Large intestine (tissue), 12 donors: ENCODE measurements at places on chromosomes 12 and 14. TPM values are rescaled to one million over a fixed set of nuclear protein-coding genes. Genes with fewer than 3 reads are reported as not detected.
A peak's percentile ranks its signal among the peaks of the same experiment; 100 is the strongest.

GRCh38 chr12:11761869-11762567 is 112.5 kb downstream of the ETV6 start:
- H3K36me3 ChIP-seq: peaks cover 4% of the 10 kb centered on the region
- peaks cover 49% of the 10 kb centered on the region for H3K4me1 ChIP-seq
- no peak for DNase-seq

GRCh38 chr12:109725321-109726105 is 11.9 kb downstream of the FAM222A start:
- H3K27ac ChIP-seq: no peak overlapping the region
- H3K27me3 ChIP-seq: no peaks in the 10 kb centered on the region
- no peak for DNase-seq
- peaks cover 2% of the 10 kb centered on the region for H3K36me3 ChIP-seq
- H3K4me3 ChIP-seq: no peak overlapping the region

- no peaks in the 10 kb centered on the region for H3K36me3 ChIP-seq
- H3K4me1 ChIP-seq: no peaks in the 10 kb centered on the region
- no peaks in the 10 kb centered on the region for H3K27me3 ChIP-seq
- no peak overlapping the region for H3K4me3 ChIP-seq
- DNase-seq: peak; percentile 19
These were observed 130.0 kb upstream of the NPAS3 start for GRCh38 chr14:32808644-32809043.

DNA sequence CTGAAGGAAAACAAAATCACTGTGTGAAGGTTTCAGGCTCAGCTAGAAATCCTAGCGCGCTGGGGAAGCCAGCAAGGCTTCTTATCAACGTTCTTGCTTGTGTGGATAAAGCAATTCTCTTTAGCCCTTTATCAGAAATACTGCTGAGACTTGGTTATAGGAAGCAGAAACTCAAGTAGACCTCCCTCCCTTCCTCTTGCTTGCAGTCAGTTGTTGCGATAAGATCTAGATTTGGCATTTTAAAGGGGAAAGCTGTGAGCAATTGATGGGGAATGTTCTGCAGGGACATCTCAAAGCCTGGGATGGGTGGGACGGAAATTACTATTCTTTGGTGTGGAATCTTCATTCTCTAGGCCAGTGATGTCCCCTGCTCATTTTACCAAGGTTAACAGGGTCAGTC is 76.4 kb upstream of the ANO4 start:
- H3K36me3 ChIP-seq: no peaks in the 10 kb centered on the region
- peaks cover 71% of the 10 kb centered on the region for H3K27me3 ChIP-seq
- H3K27ac ChIP-seq: no peak overlapping the region
- no peak overlapping the region for H3K4me3 ChIP-seq
- no peaks in the 10 kb centered on the region for H3K4me1 ChIP-seq

GRCh38 chr12:63103494-63104131 is 47.4 kb downstream of the AVPR1A start:
- no peaks in the 10 kb centered on the region for H3K4me1 ChIP-seq
- no peaks in the 10 kb centered on the region for H3K27me3 ChIP-seq
- no peaks in the 10 kb centered on the region for H3K36me3 ChIP-seq
- H3K27ac ChIP-seq: no peak overlapping the region

DNA sequence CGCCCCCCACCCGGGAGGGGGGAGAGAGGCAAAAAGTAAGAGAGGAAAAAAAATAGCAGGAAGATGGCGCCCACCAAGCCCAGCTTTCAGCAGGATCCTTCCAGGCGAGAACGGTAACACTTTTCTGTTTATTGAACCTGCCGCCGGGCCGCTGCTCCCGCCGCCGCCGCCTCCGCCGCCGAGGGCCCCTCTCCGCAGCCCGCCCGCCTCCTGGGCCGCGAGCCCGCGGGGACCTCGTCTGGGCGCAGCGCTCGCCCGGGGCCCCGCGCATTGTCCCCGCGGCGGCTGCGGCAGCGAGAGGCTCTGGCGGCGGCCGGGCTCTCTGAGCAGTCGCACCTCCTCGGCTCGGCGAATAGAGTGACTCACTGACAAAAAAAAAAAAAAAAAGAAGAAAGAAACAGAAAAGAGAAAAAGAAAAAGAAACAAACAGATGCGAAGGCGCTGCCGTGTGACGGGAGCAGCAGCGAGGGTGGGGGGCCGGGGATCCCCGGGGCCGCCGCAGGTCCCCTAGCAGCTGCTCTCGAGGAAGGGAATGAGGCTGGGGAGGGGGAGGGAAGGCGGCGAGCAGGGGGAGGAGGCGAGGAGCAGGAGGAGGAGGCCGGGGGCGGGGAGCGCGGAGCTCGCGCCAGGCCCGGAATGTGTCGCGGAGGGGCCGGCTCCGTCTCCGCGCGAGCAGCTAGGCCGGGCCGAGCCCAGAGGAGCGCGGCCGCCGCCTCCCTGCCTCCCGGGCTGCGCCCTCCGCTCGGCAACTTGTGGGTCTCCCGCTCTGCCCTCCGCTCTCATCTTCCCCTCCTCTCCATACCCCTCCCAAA is 781 bp downstream of the NPAS3 start:
- H3K4me3 ChIP-seq: peak overlapping the region; percentile 53
- no peaks in the 10 kb centered on the region for H3K36me3 ChIP-seq
- peak overlapping the region; percentile 50 for H3K27ac ChIP-seq
- H3K27me3 ChIP-seq: peaks cover 52% of the 10 kb centered on the region

Gene VEZT
- polyA plus RNA-seq: 61.2 TPM

DNA sequence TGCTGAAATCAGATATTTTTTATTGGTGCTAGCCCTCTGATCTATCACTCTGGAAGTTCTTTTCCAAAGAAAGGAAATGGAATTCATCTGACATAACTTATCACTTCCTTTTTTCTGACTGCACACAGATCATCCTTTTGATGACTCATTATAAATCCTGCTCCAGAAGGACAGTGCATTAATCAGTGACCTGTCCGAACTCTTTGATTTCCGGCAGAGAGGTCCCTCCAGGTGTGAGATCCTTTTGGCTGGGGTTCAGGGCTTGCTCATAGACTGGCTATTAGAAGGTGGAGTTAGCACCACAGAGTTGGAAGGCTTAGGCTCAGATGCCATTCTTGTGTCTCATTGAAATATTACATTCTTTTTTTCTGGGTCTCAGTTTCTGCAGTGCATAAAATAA is 328.2 kb downstream of the ZFP36L1 start:
- DNase-seq: no peak
- no peaks in the 10 kb centered on the region for H3K36me3 ChIP-seq
- H3K27me3 ChIP-seq: no peaks in the 10 kb centered on the region
- H3K4me1 ChIP-seq: peaks cover 17% of the 10 kb centered on the region
- H3K4me3 ChIP-seq: no peak overlapping the region

Gene RASSF9
- 2.4 TPM for polyA plus RNA-seq

GRCh38 chr12:107325075-107325608 is 231.8 kb upstream of the CRY1 start:
- peaks cover 44% of the 10 kb centered on the region for H3K27me3 ChIP-seq
- H3K27ac ChIP-seq: no peak overlapping the region
- H3K4me3 ChIP-seq: no peak overlapping the region
- DNase-seq: no peak

Gene RASAL1
- 0.69 TPM for polyA plus RNA-seq

DNA sequence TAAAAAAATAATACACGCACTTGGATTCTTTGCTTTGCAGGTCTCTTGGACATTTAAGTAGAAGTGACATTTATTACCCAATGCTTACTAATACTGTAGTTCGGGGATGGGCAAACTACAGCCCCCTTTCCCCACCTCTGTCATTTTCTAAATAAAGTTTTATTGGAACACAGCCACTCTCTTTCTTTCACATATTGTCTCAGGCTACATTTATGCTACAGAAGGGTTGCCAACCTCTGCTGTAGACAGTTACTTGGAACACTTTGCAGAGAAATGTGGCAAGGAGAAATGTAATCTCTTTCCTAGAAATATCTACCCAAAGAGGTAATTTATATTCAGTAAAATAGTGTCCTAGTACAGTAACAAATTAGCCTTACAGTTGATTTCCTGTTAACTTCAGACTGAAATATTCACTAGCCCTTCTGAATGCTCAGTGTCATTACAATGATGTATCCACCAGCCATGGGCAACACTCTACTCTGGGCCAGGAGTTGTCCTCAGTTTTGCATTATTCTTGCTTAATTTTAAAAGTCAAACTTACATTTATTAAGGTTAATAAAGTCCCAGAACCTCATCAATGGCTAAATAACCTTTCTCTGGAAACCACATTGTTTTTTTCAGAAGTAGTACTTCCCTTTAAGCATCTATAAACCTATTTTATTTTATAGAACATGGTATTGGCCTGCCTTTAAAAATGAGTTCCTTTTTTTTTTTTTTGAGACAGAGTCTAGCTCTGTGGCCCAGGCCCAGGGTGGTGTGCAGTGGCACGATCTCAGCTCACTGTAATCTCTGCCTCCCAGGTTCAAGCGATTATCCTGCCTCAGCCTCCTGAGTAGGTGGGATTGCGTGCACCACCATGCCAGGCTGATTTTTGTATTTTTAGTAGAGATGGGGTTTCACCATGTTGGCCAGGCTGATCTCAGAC is 269.6 kb upstream of the AMIGO2 start:
- no peak overlapping the region for H3K4me3 ChIP-seq
- no peaks in the 10 kb centered on the region for H3K27me3 ChIP-seq
- no peaks in the 10 kb centered on the region for H3K36me3 ChIP-seq
- H3K27ac ChIP-seq: no peak overlapping the region
- DNase-seq: no peak
- H3K4me1 ChIP-seq: peaks cover 6% of the 10 kb centered on the region

GRCh38 chr12:90940872-90941499 is 14.0 kb downstream of the CCER1 start:
- no peak overlapping the region for H3K27ac ChIP-seq
- H3K4me3 ChIP-seq: no peak overlapping the region
- H3K27me3 ChIP-seq: no peaks in the 10 kb centered on the region
- H3K36me3 ChIP-seq: no peaks in the 10 kb centered on the region
- DNase-seq: peak; percentile 18

DNA sequence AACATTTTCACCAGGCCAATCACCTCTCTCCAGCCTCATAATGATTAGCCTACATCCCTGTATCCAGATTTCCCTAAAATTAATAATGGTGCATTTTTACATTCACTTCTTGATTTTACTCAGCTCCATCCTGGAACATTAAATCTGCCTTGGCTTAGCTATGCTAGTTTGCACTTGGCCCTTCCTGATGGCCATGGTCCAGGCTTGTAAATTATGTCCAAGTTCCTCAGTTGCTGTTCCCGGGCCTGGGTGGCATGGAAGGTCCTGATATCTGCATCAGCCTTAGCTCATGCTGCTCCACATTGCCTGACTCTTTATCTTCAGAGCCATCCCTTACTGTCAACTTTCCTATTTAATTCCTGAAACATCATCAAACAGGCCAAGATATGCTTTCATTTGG is 11.1 kb upstream of the METTL17 start:
- H3K4me1 ChIP-seq: peaks cover 9% of the 10 kb centered on the region
- no peak for DNase-seq
- no peak overlapping the region for H3K27ac ChIP-seq

Gene TAS2R19
- polyA plus RNA-seq: 0.87 TPM

Gene OR9K2
- polyA plus RNA-seq: not detected

Gene SARNP
- 71.4 TPM for polyA plus RNA-seq

Gene SLC7A7
- polyA plus RNA-seq: 660 TPM

Gene LRP1-AS
- 1.7 TPM for polyA plus RNA-seq

- H3K36me3 ChIP-seq: no peaks in the 10 kb centered on the region
- H3K4me1 ChIP-seq: no peaks in the 10 kb centered on the region
- H3K27me3 ChIP-seq: no peaks in the 10 kb centered on the region
- no peak overlapping the region for H3K4me3 ChIP-seq
- H3K27ac ChIP-seq: no peak overlapping the region
These were observed 27.0 kb downstream of the TUNAR start for GRCh38 chr14:95903616-95904107.

Gene AJUBA
- polyA plus RNA-seq: 22.0 TPM

- H3K4me3 ChIP-seq: no peak overlapping the region
- peaks cover 32% of the 10 kb centered on the region for H3K36me3 ChIP-seq
- H3K27ac ChIP-seq: no peak overlapping the region
These were observed 58.8 kb upstream of the ISM2 start for GRCh38 chr14:77557391-77557790.

Gene CLEC2A
- polyA plus RNA-seq: not detected

- H3K36me3 ChIP-seq: no peaks in the 10 kb centered on the region
- peak within 1 kb of the TSS; percentile 73 for H3K27ac ChIP-seq
- peaks cover 3% of the 10 kb centered on the region for H3K4me1 ChIP-seq
- peak; percentile 79 for DNase-seq
These were observed at the start of gene CPNE8 for GRCh38 chr12:38905480-38906351. Gene CPNE8, minus strand, starts transcription at chr12:38905591. Its CDS starts 57 bp downstream, at chr12:38905534.

GRCh38 chr14:22872833-22873520 is 1.4 kb downstream of the LRP10 start:
- peak overlapping the region; percentile 98 for H3K4me3 ChIP-seq
- no peak for DNase-seq
- no peaks in the 10 kb centered on the region for H3K27me3 ChIP-seq
- peaks cover 13% of the 10 kb centered on the region for H3K4me1 ChIP-seq
